ENCODE measurements at places on chromosomes 2 and 18.

- no peak for DNase-seq
These were observed 1.7 kb upstream of the ASPRV1 start for GRCh38 chr2:69962986-69963730.

DNA sequence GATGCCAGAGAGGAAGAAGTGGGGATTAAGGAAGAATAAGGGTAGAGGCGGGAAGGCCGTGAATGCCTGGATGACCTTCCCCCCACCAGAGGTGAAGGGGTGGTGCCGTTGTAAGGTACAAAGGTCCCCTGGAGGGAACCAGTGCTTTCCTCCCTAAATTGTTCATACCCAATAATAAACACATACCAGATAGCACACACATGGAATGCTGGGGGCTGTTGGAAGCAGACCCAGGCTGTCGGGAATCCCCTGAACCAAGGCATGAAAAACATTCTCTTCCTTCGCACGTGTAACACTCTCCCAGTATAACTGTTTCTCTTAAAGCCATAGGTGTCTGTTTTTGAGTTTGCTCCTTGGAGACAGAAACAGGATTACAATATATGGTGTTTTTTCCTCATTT is 107.1 kb upstream of the CTAGE1 start:
- no peak for DNase-seq

DNA sequence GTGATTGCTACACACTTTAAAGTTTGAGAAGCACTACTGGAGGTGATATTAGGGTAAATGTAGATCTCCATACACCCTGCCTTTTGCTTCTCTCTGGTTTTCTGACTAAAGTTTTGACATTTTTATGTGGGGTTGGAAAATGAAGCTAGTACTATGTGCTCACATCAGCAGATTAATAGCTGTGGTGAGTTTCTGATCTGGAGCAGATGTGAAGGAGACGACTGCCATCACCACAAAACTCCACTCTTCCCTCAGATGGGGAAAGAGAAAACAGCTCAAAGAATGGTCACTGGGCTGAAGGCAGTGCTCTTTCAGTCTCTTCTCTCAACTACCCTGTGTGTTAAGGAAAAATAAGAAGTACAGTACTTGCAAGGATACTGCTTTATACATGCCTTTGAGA is 37.2 kb downstream of the PLEKHA3 start:
- DNase-seq, result no peak

- no peak for DNase-seq
These were observed 4.8 kb upstream of the UGGT1 start for GRCh38 chr2:128086244-128086643.

- no peak for DNase-seq
These were observed 181.2 kb upstream of the PXDN start for GRCh38 chr2:1925516-1925915.

DNA sequence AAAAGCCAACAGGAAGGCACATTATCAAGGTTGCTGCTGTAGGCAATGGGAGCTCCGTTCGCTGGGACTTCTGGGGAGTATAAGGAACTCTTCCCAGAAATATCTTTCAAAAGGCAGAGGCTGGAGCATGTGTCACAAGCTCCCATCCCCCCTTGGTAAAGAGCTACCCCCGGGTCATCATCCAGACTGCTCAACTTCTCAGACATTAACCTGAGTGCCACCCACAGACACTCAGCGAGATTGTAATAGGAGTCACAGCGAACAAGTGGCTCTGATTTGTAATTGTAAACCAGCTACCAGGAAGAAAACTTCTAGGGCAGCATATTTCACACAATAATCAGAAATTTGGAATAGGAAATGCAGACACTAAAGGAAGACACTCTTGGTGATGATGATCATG is 290.2 kb upstream of the PARD3B start:
- no peak for DNase-seq

DNA sequence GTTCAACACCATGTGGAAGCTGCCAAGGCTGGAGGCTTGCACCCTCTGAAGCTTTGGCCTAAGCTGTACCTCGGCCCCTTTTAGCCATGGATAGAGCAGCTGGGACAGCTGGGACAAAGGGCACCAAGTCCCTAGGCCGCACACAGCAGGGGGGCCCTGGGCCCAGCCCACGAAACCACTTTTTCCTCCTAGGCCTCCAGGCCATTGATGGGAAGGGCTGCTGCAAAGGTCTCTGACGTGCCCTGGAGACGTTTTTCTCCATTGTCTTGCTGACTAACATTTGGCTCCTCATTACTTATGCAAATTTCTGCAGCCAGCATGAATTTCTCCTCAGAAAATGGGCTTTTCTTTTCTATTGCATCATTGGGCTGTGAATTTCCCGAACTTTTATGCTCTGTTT is 13.7 kb downstream of the RAPGEF4 start:
- DNase-seq, result no peak
